ENCODE measurements at places on chromosomes 11 and 22. TPM values are rescaled to one million over a fixed set of nuclear protein-coding genes. Genes with fewer than 3 reads are reported as not detected.

- no peak for DNase-seq
Observed at GRCh38 chr22:39967996-39968972, 8.1 kb downstream of the TMA7B start.

DNA sequence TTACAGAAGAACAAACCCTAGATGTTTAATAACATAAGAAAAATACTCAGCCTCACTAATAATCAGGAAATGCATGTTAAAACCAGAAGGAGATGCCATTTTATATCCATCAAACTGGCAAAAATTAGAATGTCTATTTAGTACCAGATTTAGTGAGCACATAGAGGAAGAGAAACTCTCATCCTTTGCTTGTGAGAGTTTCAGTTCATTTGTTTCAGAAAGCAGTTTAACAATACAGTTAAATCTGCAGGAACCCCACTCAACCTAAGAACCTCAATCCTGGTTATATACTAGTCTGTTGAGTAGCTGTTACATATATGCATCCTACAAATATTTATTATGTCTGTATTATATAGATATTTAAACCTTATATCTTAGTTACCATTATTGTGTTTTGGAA, 172.6 kb downstream of the WNT11 start:
- no peak for DNase-seq

DNA sequence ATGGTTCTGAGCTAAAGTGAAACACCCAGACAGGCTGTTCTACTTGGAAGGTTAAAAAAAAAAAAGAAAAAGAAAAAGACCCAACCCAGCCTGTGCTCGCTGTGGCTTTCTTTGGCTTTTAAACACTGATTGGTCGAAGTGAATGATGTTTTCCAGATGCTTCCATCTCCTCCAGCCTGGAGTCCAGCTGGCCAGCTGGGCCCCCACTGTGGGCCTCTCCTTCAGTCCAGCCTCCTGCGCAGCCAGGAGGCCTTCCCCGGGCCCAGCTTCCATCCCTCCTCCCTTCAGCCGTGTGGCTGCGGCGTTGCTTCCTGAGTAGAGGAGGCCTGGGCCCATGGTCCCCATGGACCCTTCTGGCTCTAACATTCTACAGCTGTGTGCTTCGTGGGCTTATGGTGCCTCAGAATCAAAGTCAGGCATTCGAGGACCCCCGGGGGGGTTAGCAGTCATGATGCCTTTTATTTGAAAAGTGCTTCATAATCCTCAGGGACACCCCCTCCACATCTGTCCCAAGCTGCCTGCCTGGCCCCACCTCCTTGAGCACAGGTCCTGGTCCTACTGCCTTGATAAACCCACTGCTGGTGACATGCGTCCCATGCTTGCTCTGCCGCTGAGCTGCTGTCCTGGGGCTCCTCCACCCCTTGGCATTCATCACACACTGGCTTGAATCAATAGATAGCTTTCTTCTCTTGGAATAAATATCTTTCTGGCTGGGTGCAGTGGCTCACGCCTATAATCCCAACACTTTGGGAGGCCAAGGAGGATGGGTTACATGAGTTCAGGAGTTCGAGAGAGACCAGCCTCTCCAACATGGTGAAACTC, 42.2 kb upstream of the FBLN1 start:
- no peak for DNase-seq

- no peak for DNase-seq
Observed at GRCh38 chr22:31683181-31684105, 21.4 kb upstream of the PISD start.

DNA sequence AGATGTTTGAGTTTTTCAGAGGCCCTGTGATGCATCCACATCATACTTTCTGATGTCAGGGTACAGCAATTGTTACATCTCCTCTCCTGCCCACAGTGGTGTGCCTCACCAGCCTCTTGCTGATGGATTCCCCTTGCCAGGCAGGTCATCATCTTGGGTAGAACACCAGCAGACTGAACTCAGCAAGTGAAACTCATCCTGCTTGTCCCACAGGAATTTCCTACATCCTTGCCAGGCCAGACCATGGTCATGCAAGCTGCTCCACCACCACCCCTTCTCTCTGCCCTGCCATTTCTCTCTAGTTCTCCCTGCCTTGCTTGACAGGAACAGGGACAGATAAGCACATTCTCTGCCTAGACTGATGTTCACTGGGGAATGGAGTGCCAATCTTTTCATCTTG, 85.9 kb downstream of the PAX6 start:
- DNase-seq: no peak

DNA sequence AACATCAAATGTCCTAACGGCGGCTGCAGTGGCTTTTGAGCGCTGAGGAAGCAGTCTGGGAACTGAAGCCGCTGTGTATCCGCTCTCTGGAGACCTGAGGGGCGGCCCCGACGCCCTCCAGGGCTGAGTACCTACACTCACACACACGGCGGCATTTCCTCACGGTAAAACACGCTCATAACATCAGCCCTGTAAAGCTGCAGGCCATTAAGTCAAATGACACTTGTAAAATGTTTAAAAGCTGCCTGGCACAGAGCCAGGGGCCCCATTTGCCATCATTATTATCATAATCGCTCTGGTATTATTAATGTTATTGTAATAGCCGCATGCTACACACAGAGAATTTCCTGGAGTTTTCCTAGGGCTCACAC, 5.1 kb downstream of the CARS1 start:
- DNase-seq: no peak

GRCh38 chr11:116590844-116591570, 181.8 kb downstream of the BUD13 start:
- DNase-seq: no peak

DNA sequence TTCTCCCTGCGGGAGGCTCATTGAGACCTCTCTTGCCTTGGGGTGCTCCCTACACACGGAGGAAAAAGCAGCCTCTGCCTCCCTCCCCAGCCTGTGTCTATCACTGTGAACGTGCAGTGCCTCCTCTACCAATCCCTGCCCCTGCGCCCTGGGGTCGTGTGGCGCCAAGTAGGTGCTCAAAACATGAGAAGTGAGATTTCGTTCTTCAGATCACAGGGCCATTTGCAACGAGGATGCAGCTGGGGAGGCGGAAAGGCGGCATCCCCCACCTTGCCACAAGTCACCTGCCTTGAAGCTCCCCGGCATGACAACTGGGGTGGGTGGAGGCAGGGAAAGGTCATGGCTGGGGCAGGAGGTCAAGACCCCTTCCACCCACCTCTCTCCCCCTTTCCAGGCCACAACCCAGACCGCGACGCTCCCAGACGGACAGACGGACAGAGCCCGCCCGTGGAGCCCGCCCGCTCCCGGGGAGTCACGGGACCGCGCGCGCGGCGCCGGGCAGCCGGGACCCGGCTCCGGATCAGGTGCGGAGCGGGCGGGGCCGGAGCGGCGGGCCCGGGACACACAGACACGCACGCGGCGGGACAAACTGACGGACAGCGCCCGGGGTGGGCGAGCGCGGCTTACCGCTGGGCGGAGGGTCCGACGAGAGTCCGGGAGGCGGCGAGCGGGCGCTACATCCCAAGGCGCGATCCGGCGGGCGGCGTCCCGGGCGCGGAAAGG, 485 bp downstream of the KCNJ4 start:
- DNase-seq: no peak

GRCh38 chr22:38484244-38484643, 16.3 kb downstream of the KDELR3 start:
- DNase-seq: no peak

GRCh38 chr11:87722756-87723565, 452.3 kb downstream of the RAB38 start:
- DNase-seq: peak; percentile 14

- peak; percentile 63 for DNase-seq
Observed at GRCh38 chr11:6438979-6439571, 1.7 kb downstream of the HPX start.

DNA sequence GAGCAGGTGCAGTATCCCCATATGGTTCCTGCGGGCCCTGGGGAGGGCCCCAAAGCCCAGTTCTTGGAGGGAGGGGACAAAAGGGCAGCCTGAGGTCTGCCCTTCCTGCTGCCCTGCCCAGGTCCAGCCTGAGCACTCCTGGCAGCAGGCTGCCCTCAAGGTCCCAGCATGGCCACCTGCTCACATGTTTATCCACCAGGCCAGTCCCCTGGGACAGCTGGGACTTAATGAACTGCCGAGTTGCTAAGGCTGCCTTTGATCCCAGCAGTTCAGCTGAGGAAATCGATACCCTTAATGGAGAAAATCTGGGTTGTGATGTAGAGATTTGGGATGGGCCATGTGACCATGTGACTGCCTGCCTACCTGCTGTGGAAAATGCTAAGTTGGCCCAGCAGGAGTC, 146.2 kb downstream of the TRIM29 start:
- DNase-seq: no peak

DNA sequence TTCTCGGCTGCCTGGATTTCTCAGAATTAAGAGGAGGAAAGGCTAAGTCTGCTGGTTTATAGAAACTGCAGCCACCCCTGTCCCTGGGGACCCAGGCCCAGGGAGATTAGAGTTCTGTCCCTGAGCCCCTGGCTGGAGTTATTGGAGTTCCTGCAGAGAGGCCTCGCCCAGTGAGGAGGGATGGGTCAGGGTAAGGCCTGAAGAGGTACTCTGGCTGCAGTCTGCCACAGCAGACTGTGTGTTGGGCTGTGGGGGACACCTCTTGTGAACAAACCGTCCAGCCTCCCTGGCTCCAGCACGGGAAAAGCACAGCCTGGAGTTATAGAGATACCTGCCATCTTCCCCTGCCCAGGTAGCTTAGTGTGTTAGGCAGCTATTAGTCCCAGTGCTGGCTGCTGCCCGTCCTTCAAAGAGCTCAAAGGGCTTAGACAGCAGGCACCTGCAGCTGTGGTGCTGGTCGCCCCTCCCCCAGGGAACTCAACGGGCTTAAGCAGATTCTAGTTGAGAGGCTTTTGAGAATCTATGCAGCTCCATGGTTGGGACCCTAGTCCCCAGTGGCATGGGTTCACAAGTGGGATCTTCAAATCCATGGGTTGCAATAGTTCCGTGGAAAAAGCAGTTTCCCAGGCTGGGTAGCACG, 36.6 kb upstream of the MUC15 start:
- no peak for DNase-seq

- DNase-seq: peak; percentile 56
Observed at GRCh38 chr11:8068605-8069221, 12.3 kb upstream of the TUB start.

GRCh38 chr22:32080904-32081303, 37.8 kb downstream of the SLC5A1 start:
- DNase-seq: peak; percentile 11

- peak; percentile 28 for DNase-seq
Observed at GRCh38 chr11:103338621-103339484, 229.6 kb downstream of the DYNC2H1 start.

- DNase-seq: peak; percentile 53
Observed at GRCh38 chr22:46073683-46074504, 76.4 kb upstream of the PPARA start.

DNA sequence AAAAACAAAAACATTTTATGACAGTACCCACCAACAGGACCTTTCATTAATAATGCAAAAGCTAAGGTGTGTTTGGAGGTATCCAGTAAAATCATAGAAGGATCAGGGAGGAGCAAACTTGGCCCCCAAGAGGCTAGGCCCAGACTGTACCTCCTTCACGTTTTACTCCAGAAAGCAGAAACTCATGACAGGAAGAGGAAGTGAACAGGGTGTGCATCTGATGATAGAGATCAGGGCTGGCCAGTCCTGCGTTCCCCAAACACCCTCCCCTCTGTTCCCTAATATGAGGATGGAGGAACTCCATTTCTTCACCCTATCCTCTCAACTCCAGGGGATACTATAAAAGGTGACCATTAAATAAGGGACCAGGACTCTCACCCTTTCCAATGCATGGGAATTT, 10.2 kb upstream of the MS4A12 start:
- DNase-seq: no peak

DNA sequence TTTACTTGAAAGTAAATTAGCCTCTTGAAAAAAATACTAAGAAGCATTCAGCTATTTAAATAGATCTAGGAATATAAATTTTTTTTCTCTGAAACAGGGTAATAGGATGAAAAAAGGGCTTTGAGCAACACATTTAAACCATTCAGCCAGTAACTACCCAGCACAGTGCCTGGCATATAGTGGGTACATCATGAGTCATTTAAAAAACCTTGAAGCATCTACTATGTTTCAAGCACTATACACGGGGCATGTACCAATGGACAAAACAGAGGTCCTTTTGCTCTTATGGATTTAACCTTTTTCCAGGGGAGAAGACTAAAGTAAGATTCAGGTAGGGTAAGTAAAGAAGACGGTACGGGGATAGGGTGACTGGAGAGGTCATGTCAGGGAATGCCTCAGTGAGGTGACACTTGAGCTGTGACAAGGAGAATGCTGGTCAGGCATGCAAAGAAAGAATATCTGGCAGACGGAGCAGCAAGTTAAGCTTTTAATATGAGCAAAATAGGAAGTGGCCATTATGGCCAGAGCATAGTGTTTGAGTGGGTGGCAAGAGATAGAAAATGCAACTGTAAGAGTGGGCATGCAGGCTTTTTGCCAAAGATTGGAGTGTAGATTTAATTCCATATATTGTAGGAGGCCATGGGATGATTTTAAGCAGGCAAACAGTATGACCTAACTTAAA, 101.1 kb downstream of the HIPK3 start:
- no peak for DNase-seq

GRCh38 chr11:99695106-99695505, 674.4 kb downstream of the CNTN5 start:
- no peak for DNase-seq

DNA sequence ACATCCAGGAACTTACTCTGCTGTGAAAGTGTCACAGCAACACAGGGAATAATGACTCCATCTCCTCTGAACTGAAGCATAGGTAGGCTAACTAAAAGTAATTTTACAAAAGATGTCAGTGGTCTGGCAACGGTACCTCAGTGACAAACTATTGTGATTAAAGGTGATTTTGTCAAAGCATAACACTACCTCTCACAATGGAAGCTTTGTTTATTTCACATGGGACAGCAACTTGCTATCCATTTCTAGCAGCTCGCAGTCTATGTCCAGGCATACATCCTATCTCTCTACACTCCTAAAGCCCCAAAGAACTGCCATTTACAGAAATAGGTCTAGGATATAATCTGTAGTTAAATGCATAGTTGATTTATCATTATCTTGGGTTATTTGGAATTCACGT, 163.0 kb downstream of the KIRREL3 start:
- no peak for DNase-seq

The MMP12 gene
- total RNA-seq: not detected

The BTBD10 gene
- 49.6 TPM for total RNA-seq

The LMO2 gene
- total RNA-seq: 62.4 TPM

The POU2AF2 gene
- total RNA-seq: not detected

The USP2 gene
- total RNA-seq: 1.1 TPM

The HOATZ gene
- not detected for total RNA-seq

The SLC17A6 gene
- total RNA-seq: not detected

The ANGPTL5 gene
- not detected for total RNA-seq

The ANO5 gene
- 1.3 TPM for total RNA-seq

Measured in endothelial cell of umbilical vein (primary cell).